ENCODE measurements at places on chromosomes 2 and 18.

- DNase-seq, result no peak
Measured at GRCh38 chr2:12877761-12878160, 161.0 kb downstream of the TRIB2 start.

- no peak for DNase-seq
Measured at GRCh38 chr2:195316486-195316885, 340.5 kb upstream of the SLC39A10 start.

DNA sequence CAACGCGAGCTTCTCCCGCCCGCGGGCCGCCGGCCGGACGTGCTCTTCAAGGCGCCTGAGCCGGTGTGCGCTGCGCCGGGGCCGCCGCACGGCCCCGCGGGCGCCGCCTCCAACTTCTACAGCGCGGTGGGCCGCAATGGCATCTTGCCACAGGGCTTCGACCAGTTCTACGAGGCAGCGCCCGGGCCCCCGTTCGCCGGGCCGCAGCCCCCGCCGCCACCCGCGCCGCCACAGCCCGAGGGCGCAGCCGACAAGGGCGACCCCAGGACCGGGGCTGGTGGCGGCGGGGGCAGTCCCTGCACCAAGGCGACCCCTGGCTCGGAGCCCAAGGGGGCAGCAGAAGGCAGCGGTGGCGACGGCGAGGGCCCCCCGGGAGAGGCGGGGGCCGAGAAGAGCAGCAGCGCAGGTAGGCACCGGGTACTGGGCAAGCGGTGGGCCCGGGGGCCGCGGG is 676 bp downstream of the HOXD11 start:
- DNase-seq, result no peak

- no peak for DNase-seq
Measured at GRCh38 chr2:197216361-197216979, 94.1 kb downstream of the ANKRD44 start.

- DNase-seq, result no peak
Measured at GRCh38 chr2:100040906-100041305, 101.5 kb downstream of the AFF3 start.

DNA sequence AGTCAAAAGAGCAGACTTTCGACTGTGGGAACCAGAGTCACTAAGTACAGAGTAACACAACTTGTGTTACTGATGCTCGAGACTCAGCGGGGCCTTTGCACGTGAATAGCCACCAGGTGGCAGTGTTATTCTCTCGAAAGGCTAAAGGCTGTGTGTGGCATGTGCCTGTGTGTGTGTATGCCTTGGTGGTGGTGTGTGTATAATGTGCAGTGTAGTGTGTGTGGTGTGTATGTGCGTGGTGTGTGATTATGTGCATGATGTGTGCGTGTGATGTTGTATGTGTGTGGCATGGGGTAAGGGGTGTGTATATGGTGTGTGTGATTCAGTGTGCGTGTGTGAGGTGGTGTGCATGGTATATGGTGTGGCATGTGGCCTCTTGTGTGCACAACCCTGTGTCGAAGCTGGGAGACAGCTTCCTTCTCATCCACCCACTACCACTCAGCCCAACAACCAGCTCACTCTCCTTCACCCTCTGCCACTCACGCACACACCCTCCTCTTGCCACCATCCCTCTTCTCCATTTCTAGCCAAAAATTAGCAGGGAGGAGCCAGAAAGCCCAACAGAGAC is 83.0 kb upstream of the ZNF532 start:
- DNase-seq, result peak; percentile 20

DNA sequence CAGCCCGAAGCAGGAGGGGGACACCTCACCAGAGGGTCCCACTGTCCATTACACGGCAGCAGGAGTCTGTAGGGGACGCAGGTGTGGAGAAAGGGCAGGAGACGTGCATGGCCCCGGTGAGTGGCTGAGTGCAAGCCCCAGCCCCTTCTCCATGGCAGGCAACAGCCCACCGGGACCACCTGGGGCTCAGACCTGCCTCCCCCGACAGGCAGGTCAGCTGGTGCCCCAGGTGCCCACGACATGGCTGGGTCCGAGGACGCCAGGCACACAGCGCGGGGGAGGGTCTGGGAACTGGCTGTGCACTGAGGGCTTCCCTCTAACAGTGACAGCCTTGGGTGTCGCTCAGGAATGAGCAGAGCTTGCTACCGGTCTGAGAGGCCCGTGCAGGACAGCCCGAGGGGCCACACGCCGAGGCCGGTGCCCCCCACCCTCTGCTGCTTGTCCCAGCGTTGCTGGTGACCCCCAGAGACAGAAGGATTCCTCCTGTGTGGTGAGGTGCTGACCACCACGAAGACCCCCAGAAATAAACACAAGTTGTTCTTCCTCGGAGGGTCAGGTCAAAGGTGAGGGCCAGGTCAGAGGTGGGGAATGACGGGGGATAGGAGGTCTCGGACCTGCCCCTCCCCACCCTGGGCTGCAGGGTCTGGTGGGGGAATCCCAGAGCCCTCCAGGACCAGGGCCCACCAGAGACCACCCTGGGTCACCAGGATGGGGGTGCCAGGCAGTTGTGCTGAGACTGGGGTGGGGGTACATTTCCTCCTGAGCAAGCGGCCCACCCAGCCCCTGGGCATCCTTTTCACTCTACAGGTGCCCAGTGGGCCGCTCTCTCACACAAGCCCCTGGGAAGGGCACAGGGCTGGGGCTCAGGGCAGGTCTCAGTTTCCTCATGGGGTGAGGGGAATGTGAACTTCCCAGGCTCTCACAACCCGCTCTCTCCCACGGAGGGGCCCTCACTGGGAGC is 50.6 kb downstream of the SLC66A2 start:
- no peak for DNase-seq

DNA sequence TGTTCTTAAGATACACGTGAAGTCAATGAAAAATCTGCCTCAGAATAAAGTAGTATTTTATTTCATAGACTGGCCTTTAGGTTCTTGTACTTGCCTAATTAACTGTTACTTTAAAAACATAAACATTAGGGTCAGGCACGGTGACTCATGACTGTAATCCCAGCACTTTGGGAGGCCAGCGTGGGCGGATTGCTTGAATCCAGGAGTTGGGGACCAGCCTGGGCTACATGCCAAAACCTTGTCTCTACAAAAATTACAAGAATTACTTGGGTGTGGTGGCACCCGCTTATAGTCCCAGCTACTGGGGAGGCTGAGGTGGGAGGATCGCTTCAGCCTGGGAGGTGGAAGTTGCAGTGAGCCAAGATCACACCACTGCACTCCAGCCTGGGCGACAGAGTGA is 16.0 kb upstream of the SNORC start:
- DNase-seq, result no peak

GRCh38 chr2:102893870-102894269 is 132.0 kb downstream of the TMEM182 start:
- no peak for DNase-seq

DNA sequence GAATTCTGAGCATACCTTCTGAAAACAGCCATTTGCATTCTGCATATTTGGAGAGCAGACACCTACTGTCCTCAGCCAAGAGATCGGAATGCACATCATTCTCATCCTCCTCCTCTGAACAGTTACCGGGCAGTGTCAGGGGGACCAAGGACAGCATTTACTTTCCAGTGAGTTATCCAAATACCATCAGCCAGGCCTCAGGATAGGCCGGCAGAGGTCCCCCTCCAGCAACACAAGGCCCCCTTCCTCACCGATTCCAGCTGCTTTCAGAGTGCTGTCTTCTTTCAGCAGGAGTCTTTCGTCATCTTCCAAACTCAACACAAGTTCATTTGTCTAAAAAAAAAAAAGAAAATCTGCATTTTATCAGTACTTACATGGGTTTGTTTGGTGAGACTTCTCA is 55.3 kb downstream of the C2orf76 start:
- no peak for DNase-seq

GRCh38 chr2:67234440-67234839 is 162.7 kb upstream of the ETAA1 start:
- no peak for DNase-seq

DNA sequence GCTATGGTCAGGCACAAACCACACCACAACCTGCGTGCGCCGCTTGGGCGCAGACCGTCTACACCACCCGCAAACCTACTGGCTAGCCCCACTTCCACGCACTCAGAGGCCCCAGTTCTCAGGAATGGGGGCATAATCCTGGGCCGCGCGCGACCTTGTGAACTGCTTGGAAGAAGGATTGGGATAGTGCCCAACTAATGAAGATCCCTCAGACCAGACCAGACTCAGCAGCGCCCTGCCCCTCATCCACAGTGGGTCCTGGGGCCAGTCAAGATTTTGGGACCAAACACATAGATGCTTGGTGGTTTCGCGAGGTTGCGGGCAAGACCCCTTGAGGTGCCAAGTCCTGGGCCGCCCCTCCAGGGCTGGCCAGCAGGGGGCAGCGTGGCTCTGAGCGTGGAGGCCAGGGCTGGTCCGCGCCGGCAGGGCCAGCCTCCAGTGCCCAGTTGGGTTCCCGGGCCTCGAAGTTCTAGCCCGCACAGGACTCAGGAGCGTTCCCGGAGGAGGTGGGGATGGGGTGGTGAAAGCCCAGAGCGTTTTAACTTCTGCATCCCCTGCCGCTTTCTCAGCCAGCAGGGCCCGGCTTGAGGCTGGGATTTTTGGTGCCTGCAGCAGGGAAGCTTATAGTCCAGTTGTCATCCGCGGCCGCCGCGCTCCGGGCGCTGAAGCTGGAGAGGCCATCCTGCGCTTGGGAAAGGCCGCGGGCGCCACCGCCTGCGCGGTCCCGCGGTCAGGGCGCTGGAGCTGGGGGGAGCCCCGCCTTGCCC is 8.3 kb downstream of the OSR1 start:
- no peak for DNase-seq

DNA sequence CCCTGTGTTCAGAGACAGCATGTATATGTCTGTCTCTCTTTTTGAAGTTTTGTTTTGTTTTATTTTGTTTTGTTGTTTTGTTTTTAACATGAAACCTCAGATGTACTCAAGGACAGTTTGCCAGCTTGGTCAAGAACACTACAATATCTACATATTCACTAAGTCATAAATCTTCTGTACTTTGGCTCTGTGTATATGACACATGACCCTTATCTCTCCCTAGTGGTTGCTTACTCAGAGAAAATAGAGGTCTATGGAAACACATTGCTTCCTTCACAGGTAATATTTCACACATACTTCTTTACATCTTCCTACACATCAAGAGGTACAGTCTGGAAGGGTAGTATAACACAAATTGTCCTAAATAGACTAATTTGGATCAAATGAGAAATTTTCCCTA is 312.6 kb upstream of the VRK2 start:
- no peak for DNase-seq

- no peak for DNase-seq
Measured at GRCh38 chr18:2537296-2537695, 34.0 kb downstream of the METTL4 start.
